ENCODE measurements at places on chromosomes 5 and 9. TPM values are rescaled to one million over a fixed set of nuclear protein-coding genes. Genes with fewer than 3 reads are reported as not detected.

The MAMDC2 gene
- 1.8 TPM for total RNA-seq

The FOXD4 gene
- total RNA-seq = under 0.01 TPM

The TAF11L5 gene
- total RNA-seq = not detected

The C9orf50 gene
- total RNA-seq = not detected

The PCAT7 gene
- total RNA-seq = not detected

The SIT1 gene
- total RNA-seq = not detected

The FOXD4L3 gene
- under 0.01 TPM for total RNA-seq

The SLC25A48 gene
- not detected for total RNA-seq

The PANK3 gene
- total RNA-seq = 27.9 TPM

The LCN1 gene
- not detected for total RNA-seq
